Mucosa of gallbladder (tissue), 1 donor: ENCODE measurements at places on chromosomes 2 and 18. TPM values are rescaled to one million over a fixed set of nuclear protein-coding genes. Genes with fewer than 3 reads are reported as not detected.
A peak's percentile ranks its signal among the peaks of the same experiment; 100 is the strongest.

GRCh38 chr18:48742706-48743475, 204.1 kb downstream of the CTIF start:
- peak; percentile 54 for DNase-seq

GRCh38 chr2:7829241-7829640, 852.6 kb upstream of the ID2 start:
- no peak for DNase-seq

The GAD1 gene
- total RNA-seq, result not detected

The DLX2 gene
- 0.14 TPM for total RNA-seq

GRCh38 chr2:170243118-170243837, 65.3 kb downstream of the MYO3B start:
- DNase-seq, result no peak

DNA sequence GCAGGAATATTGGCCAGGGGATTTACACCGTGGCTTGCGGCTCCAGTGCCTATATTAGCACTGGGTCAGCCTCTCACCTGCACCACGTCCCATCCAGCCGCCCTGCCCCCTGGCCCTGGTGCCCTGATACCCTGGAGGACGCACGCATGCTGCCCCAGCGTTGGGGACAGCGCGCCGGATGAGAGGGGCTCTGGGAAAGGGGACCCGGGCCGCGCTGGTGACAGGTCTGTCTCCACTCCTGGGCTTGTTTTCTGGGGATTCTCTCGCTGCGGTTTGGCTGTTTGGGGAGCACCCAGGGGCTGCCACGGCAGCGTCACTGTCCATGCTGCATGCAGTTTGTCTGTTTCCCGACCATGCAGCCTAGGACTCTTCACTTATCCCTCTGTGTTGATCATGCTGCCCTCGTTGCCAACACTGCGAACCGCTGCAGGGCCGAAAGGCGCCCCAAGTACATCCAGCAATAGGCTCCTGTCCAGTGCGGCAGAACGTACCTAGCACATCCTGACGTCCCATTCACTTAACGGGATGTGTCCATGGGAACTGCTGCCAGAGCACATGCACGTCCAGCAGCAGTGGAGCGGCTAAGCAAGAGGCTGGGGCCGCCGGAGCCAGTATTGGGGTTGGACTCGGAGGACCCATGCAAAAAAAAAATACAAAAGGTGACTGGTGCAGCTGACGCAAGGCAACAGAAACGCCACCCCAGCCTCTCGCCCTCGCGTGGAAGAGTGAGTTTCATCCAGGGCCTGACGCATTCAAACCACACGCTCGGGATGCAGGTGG, 115.5 kb upstream of the PXDN start:
- DNase-seq, result no peak

DNA sequence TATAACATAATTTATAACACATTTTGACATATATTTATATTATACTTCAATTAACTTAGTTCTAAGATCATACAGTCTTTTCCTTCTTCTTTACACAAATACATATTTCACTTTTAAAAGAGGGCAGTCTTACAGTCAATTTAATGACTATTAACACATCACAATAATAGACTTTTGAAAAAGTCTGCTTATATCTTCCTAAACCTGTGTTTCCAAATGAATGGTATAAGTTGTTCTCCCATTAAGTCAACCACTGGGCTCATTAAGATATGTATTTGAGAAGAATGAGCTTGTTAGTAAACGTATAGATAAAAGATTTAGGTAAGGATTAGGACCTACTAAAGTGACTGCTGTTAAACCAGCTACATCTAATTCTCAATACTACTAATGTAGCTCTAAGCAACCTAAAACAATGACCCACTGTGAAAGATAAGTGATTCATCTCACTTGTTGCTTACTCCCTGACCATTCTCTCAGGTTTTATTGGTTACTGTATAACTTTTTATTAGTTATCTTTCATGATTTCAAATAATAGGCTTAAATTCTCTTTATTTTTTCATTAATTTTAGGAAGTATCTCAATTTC, 27.0 kb downstream of the SLC40A1 start:
- DNase-seq, result no peak

The C2orf15 gene
- total RNA-seq, result 5.8 TPM

The ZNF532 gene
- 58.7 TPM for total RNA-seq

DNA sequence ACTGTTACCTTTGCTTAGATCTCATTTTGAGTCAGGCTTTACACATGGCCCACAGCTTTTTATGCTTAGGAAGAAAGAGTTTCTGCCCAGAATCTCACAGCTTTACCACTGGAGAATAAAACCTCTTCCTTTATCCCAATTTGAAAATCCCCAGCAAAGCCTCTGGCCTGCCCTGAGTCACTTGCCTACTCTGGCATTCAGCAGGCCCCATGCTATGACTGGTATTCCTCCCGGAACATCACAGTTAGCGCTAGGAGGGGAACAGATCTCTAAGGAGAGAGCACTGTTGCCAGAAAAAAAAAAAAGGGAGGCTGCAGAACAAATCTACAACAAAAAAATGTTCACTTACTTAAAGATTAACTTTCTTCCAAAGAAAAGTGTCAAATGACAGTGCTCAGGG, 152.9 kb upstream of the DNMT3A start:
- no peak for DNase-seq

GRCh38 chr2:61443342-61444041, 27.4 kb downstream of the USP34 start:
- DNase-seq, result peak; percentile 45

The CD207 gene
- total RNA-seq, result 0.52 TPM

DNA sequence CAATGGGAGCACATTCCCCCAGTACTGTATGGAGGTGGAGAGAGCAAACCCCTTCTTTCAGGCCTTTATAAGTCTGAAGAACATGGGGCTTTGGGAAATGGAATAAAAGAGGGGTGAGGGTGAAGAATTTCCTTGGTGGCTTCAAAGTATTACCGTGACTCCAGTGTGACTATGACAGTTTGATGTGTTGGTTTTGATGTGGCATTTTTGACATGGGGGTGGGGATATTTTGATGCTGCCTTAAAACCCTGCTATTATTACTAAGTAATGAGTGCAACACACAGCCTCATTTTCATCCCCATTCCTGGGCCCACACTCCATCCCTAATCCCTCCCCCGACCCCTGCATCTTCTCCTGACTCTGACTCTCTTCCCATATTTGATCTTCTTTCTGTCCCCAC, 23.6 kb downstream of the QPCT start:
- no peak for DNase-seq

The GPBAR1 gene
- 49.3 TPM for total RNA-seq

DNA sequence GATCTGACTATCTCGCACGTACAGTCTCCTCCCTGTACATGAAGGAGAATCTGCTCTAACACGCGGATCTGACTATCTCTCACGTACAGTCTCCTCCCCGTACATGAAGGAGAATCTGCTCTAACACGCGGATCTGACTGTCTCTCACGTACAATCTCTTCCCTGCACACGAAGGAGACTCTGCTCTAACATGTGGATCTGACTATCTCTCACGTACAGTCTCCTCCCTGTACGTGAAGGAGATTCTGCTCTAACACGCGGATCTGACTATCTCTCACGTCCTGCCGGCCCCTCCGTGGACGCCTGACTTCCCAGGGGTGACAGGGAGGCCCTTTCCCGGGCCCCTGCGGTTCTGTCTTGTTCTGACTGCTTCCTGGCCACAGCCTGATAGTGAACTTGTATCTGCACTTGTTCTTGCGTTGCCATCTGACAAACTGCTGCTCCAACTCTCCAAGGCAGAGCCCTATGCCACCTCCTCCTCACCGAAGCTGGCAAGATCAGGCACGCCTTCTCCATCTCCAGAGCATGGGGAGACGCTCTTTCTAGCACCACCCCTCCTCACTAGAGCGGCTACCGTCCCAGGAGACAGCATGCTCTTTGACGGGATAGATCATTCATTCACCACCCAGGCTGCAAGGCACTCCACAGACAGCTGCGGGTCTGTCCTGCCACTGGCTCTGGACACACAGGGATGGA, 238.6 kb downstream of the TWIST2 start:
- no peak for DNase-seq

The SOX11 gene
- total RNA-seq, result 0.03 TPM

- no peak for DNase-seq
Measured at GRCh38 chr18:1017227-1018058, 112.8 kb downstream of the ADCYAP1 start.
